ENCODE measurements at places on chromosomes 5 and 9.

- DNase-seq = no peak
Measured at GRCh38 chr9:111610149-111610548, 10.7 kb upstream of the PTGR1 start.

GRCh38 chr9:36401897-36402480 is 1.9 kb upstream of the RNF38 start:
- DNase-seq = no peak

- peak; percentile 14 for DNase-seq
Measured at GRCh38 chr9:131635285-131635684, 90.0 kb downstream of the PRRT1B start.

- DNase-seq = no peak
Measured at GRCh38 chr5:53071738-53072137, 37.8 kb downstream of the MOCS2 start.

- DNase-seq = no peak
Measured at GRCh38 chr5:16350816-16351215, 114.8 kb downstream of the ZNF622 start.

DNA sequence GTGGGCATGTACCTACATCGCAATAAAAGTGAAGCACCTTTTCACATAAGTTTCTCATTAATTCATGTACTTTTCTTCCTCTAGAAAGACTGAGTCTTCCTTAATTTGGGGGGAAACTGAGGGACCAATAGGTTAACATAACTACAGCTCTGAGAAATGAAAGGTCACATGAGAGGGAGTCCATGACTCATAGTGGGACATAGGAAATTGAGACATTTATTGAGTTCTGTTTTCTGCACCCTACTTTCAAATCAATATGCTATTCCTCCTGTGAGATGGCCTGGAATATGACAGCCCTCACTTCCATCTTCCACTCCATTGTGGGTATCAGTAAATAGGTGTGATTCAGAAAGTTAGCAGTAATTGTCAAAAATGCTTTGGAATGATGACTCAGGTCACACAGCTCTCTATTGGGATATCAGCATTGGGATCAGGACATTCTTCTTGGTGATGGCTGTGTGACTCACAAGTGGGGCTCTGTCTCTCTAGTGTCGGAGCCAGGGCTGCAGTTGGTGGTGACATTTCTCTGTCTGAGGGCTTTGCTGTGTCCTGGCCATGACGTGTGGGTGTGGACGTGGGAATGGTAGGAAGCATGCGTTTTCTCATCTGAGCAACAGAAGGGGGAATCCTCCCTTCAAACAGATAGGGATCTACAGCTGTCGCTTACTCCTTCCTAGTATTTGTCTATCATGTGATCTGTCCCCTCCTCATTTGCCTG is 125.0 kb downstream of the TRIO start:
- no peak for DNase-seq

GRCh38 chr5:82873452-82873851 is 203.7 kb downstream of the TMEM167A start:
- DNase-seq = no peak

- no peak for DNase-seq
Measured at GRCh38 chr5:156587012-156587411, 260.0 kb downstream of the SGCD start.

- DNase-seq = no peak
Measured at GRCh38 chr5:27928060-27928459, 889.7 kb upstream of the CDH9 start.

- no peak for DNase-seq
Measured at GRCh38 chr9:130668659-130669058, 4.3 kb downstream of the PRDM12 start.

GRCh38 chr5:90479611-90480385 is 5.1 kb downstream of the POLR3G start:
- DNase-seq = no peak

DNA sequence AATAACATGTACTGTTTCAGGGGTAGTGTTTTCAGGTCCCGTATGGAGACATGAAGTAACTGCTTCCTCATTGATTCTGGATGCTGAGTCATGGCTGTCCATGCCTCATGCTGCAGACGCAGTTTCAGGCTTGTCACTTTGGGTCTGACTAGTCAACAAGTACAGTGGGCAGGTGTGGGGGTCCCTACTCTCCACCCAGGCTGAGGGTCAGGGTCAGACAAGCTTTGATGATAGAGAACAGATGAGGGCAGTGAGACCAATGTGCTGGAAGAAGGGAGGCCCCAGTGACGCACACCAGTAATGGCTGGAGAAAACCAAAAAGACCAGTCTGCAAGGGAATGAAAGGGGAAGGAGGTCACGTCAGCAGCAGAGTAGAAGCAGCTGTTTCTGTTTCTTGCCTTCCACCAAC is 80.0 kb upstream of the NFIL3 start:
- DNase-seq = no peak

DNA sequence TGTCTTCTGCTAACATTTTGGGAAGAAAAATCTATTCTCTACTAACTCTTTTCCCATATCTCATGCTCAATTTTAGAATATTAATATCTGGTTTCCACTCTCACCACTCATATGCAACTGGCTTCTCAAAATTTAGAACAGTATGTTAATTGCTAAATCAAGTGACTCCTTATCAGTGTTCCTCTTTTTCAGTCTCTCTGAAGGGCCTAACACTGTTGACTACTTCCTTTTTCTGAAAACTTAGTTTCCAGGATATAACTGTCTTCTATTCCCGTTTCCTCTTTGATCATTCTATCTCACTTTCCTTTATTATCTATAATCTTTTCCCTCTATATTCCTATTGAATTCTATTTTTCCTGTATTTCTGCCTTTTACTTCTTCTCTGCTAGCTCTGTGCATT is 1717.2 kb upstream of the C9orf72 start:
- DNase-seq = no peak

- DNase-seq = no peak
Measured at GRCh38 chr5:148685520-148686134, 31.3 kb upstream of the HTR4 start.

GRCh38 chr5:149038336-149039080 is 24.4 kb downstream of the SH3TC2 start:
- no peak for DNase-seq

GRCh38 chr5:175466700-175467318 is 11.6 kb upstream of the SFXN1 start:
- no peak for DNase-seq

DNA sequence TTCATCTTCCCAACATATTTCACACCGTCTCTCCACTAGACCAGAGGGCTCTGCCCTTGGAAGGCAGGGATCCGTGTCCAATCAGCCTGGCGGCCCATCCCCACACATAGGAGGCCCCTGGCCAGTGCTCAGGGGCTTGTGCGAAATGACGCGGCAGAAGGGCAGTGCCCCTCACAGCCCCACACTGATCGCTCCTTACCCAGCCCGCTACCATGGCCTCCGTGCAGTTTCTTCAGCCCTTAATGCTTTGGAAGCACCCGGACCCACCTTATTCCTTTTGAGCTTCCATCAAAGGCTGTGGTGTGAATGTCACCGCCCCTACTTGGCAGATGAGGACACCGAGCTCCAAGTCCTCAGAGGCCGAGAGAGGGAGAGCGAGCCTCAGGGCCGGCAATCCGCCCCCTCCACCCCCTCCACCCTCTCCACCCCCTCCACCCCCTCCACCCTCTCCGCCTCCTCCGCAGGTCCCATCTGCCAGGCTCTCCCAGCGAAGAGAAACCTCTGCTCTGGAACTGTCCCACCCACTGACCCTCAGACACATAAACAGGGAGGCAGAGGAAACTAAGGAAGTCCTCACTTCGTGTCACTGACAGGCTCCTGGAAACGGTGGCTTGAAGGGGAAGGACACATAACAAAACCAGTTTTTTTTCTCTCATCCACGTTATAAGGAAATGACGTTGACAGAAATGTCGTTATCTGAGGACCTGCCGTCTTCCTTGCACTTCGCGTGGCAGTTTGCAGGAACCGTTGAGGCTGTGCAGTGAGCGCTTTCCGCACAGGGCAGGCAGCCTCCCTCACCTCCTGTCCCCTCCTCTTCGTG is 13.9 kb downstream of the QSOX2 start:
- DNase-seq = no peak

GRCh38 chr5:137672001-137672400 is 63.9 kb downstream of the KLHL3 start:
- no peak for DNase-seq

- no peak for DNase-seq
Measured at GRCh38 chr5:42360056-42360455, 63.2 kb upstream of the GHR start.

GRCh38 chr5:83430130-83431010 is 41.2 kb upstream of the VCAN start:
- peak; percentile 42 for DNase-seq

GRCh38 chr5:62568800-62569432 is 9.7 kb upstream of the LRRC70 start:
- no peak for DNase-seq

DNA sequence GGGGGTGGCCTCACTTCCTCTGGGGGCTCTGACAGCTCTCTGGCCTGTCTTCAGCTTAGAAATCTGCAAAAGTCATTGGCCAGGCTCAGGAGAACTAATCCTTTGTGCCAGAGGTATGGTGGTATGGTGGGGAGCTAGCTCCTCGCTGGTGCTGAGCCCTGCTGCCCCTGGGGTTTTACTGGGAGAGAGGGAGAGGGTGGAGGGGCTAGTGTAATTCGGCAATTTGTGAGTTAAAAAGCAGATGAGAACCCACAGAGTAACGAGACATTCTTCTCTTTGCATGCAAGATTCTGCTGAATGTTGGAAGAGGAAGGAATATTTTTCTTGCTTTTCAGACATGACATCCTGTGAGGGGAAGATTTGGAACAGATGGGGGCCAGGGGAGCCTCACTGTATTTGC is 65.5 kb upstream of the SPRY4 start:
- DNase-seq = no peak

GRCh38 chr5:5179079-5179478 is 38.9 kb downstream of the ADAMTS16 start:
- no peak for DNase-seq

DNA sequence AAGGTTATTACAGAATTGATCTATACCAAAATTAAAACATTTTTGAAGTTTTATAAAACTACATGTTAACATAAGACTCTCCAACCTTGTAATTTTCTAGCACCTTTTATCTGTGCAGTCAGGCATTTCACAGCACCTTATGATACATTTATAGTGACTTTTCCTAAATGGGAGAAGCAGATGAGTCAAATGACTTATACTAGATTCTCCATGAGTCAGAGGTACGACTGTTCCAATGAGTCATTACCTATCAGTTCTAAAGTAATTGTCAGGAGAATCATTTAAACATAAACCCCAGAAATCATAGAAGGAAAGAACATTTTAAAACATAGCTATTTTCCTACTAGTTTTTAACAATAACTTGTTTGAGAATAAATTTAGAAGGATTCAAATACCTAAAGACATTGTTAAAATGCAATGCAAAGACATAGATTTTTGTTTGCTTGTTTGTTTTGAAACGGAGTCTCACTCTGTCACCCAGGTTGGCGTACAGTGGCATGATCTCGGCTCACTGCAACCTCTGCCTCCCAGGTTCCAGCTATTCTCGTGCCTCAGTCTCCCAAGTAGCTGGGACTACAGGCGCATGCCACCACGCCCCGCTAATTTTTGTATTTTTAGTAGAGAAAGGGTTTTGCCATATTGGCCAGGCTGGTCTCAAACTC is 34.7 kb upstream of the DMXL1 start:
- DNase-seq = no peak

GRCh38 chr5:87116825-87117512 is 150.7 kb upstream of the RASA1 start:
- DNase-seq = no peak

DNA sequence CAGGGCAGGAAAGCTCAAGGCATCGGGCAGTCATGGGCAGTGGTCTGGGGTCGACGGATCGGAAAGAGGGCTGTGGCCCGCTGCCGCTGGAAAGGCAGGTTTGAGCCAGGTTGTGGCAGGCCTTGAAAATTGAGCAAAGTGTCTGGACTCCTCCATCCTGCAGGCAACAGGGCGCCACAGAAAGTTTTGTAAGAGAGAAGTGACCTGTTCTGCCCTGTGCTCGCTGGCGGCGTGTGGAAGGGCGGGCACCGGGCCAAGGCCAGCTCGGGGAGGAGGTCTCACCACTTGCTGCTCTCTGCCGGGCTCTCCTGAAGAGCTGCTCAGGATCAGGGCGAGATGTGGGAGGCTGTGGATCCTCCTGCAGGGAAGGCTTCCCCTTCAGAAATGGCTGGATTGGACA is 41.4 kb upstream of the FAT2 start:
- no peak for DNase-seq

DNA sequence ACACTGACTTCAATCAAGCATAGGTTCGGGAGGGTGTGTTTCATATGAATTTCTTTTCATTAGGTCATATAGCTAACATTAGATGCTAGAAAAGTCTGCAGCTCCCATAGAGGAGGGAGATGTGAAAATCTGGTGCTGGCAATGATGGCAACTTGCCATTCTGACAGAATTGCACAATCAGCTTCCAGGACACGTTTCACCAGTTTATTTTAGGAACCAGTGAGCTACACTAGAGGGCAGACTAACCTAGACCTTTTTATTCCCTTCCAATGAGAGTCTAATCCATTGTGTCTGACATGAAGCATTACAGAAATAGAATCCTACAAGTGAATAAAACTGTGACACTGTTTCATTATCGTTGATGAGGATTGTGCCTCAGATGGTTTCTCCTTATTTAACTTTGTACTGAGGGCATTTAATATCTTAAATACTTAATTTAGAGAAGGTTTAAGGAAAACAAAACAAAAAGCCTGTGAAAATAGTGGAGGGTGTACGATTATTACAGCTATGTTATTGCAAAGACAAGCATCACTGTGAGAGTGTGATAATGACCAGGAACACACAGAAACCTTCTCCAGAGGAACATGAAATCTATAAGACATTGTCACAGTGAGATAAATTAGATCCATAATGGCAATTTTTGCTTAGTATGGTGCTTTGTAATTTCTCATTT is 363.3 kb upstream of the RPS23 start:
- peak; percentile 93 for DNase-seq

DNA sequence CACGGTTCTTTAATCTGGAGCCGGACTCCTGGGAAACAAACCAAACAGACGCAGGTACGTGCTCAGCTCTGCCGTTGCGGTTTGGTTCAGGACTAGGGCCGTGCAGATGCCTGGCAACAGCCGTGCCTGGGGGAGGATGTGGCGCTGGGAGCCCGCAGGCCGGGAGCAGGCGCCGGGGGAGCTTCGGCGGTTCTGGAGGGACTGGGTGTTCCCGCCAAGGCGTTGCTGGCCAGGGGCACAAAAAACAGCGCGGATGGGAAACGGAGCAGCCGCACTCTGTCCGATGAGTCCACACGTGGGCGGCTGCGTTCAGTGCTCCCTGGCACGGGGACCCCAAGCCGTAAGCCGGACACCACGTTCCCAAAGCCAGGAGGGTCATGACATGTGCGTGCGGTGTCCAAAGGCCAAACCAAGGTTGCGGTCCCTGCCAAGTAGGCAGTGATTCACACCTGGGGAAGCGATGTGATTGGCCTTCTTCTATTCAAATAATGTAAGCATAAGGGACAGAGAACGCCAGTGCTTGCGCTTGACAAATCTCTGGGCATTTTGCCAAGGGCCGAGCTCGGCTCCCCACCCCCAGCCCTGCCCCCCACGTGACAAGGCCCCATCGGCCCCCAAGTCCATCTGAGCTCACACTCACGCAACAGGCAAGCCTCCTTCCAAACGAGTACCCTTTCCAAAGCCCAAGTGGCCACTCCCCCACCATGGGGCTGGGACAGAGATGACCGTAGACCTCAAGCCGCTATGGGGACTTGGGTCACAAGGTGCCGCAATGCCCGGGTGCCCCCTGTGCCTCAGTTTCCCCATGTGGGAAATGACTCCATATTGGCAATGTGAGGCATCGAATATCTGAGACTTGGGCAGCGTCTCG is 49.7 kb upstream of the NKD2 start:
- no peak for DNase-seq

- DNase-seq = no peak
Measured at GRCh38 chr9:34866614-34867013, 91.5 kb upstream of the PHF24 start.

All from hippocampal formation (tissue), 2 donors.